ENCODE measurements at places on chromosomes 5 and 9. TPM values are rescaled to one million over a fixed set of nuclear protein-coding genes. Genes with fewer than 3 reads are reported as not detected.

The RASEF gene
- 38.8 TPM for total RNA-seq

The CDHR2 gene
- 13.3 TPM for total RNA-seq

The ANKRD20A1 gene
- total RNA-seq: 3.0 TPM

The PCDHGA8 gene
- total RNA-seq: 1.1 TPM

The LCN9 gene
- total RNA-seq: not detected

The HRCT1 gene
- 0.69 TPM for total RNA-seq

The INSL4 gene
- 0.54 TPM for total RNA-seq
